ENCODE measurements at places on chromosomes 3 and 15.

- DNase-seq: no peak
These were observed 312.5 kb upstream of the CTNNB1 start for GRCh38 chr3:40886660-40887425.

- DNase-seq: no peak
These were observed 396.5 kb downstream of the OCA2 start for GRCh38 chr15:27702581-27702980.

DNA sequence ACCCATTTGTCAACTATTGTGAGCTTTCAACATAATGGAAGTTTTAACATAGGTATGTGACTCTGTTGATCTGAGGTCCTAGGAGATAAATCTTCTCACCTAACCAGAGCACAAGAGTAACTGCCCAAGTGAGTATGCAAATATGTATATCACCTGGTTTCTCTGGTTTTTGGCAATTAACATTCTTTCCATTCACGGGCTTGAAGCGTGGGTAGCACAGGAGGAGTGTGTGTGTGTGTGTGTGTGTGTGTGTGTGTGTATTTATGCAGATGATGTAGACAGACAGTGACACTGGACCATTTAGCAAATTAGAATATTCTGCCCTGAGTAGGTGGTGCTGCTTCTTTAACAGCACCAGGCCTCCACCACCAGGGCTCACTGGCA is 15.0 kb downstream of the EPHB1 start:
- DNase-seq: no peak

DNA sequence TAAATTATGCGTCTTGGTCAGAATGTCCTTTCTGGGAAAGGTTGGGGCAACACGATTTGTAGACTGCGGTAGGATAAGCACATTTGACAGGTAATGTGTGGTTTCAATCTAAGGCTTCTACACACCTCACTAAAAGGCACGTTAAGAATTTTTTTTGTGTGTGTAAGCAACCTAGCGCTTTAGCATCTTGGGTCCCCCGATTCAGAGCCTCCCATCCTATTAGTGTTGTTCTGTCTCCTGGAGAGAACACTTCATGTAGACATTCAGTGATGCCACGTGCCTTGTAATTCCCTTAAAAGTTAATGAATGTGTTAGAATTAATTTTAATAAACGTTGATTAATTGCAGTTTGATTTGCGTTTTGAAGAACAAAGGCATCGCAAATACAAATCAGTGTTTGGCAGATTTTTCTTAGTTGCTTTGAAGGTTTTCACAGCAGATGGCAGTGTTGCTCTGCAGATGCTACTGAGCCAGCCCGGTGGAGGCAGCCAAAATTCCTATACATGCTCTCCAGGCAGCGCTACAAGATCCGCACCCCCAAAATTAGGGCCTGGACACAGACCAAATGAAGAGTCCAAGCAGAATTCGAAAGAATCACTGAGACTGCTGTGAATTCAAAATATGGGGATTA is 63.5 kb downstream of the OTOL1 start:
- no peak for DNase-seq

DNA sequence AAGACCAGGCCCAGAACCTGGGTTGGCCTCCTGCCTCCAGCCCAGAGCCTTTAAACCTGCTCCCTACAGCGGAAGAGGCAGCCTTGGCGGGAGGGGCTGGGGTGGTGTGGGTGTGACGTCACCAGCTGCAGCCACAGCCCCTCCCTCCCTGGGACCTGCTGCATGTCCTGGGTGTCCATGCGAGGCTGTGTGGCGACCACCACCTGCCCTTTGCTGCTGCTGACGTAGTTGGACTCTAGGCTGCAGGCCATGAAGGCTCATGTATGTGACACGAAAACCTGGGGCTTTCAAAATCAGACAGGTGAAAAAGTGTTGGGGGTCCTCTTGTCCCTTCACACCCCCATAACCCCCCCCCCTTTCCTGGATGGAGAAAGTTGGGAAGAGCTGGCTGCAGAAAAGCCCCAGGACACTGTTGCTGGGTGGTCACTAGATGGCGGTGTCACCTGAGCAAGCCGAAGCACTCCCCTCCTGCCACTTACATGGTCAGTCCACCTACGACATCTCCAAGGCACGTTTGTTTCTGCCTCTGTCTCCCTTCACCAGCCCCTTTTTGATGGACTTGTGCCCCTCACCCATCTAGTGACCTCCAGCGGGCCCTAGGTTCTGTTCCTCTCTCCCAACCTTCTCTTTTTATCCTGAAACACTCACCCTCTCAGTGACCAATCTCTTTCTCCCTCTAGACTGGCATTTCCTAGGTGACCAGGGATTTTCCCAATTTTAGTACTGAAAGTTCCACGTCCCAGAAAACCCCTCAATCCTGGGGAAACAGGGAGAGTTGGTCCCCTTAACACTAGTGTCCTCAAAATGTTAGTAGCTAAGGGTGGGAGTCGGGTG is 35.2 kb downstream of the SLC6A20 start:
- peak; percentile 16 for DNase-seq

GRCh38 chr15:34810443-34811129 is 15.2 kb upstream of the ACTC1 start:
- no peak for DNase-seq

DNA sequence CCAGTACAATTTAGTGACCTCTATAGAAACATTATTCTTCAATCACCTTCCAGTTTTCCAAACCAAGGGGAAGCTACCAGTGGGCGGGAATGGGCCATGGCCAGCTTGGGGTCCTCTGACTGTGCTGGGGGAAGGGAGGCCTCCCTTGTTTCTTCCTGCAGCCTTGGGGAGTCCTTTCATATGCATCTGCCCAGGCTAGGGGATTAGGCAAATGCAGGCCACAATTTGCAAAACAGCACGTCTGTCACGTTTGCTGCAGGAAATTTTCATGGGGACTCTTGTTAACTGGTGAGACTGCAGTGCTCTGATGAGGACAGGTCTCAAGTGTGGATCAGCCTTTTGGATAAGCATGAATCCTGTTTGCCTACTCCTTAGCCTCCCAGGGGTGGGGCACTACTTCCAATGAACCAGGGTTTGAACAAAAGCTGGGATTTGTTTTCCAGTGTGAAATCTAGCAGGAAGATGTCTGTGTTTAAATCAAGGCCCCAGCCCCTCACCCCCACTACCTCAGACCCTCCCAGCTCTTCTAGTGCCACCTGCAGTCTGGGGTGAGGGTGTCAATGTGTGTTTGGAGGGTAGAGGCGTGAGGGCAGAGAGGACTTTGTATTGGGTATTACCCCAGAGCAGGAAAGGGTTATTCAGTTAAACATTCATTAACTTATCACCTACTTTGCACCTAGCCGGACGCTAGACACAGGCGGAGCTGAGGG is 219.9 kb downstream of the OPA1 start:
- no peak for DNase-seq

- DNase-seq: no peak
These were observed 82.9 kb upstream of the GSK3B start for GRCh38 chr3:120177151-120177550.

- no peak for DNase-seq
These were observed 431.0 kb downstream of the EPHB1 start for GRCh38 chr3:135226057-135226456.

DNA sequence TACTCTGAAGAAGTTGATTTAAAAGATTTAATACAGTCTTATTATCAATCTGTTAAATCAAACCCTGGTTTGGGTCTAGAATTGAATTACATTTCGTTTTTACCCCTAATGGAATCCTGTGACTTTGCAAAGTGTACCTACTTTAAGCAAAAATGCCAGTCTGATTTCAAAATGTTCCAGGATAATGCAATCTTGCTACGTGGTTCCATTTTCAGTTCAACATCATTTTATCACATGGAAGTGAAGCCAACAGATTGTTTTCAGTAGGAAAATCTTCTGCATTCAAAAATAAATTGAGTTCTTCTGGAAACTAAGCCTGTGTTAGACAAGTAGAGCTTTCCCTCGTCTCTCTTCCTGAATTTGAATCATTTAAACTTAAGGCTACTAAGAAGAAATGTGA is 356.4 kb downstream of the CHST2 start:
- no peak for DNase-seq

GRCh38 chr15:42191610-42192346 is 16.3 kb downstream of the VPS39 start:
- DNase-seq: no peak

DNA sequence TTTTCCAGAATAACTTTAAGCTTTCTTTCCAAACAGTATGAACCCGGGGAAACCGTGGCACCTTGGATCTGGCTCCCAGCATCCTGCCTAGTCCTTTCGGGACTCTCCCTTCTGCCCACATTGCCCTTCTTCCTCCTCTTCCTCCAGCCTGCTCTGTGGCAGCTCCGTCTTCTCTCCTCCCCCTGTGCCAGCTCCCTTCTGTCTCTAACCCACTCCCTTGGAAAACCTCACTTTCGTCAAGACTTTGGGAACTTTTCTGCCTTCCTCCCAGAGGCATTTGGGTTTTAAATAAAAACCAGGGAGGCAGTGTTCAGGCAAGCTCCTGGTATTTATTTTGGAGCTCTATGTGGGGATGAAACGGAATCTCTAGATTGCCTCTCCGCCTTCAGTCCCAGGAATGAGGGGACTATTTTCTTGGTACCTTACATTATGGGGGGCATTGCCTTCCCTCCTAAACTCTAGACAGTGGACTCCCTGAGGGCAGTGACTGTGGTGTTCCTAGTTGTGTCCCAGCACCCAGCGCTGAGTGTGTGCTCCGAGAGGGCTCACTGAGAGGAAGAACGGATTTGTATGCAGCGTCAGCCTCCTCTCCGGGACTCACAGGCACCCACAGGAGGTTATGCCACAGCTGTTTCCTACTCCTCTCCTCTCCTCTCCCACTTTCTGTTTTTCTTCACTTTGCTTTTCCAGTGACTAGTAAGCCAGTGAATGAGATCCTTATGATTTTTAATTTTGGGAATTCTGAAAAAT is 105.4 kb upstream of the MRPS22 start:
- DNase-seq: no peak

DNA sequence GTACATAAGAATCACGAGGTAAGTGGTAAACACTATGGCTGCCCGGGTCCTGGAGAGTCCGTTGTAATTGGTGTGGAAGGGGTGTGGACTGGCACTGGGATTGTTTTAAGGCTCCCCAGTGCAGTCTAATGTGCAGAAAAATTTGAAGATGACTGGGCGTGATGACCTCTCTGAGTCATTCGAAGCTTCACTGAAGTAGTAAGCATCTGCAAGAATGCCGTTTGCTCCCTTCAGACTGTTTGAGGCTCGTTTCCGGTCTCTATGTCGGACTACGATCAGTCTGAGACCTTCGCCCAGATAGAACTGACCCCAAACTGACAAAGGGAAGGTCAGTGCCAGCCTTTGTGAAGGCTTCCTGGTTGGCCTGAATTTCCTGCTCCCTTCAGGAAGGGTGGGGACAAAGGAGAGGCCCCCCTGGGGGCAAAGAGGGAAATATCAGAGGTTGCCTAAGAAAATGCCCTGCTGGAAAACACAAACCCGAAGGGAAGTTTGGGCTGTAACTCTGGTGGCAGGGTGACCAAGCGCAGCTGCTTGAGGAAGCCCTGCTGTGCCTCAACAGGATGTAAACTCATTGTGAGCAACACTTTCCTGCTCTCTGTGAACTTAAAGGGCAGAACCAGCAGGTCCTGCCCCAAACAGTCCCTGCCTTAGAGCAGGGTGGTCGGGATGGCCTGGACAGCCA is 34.6 kb downstream of the BTD start:
- no peak for DNase-seq

GRCh38 chr3:138405486-138405885 is 28.9 kb upstream of the ESYT3 start:
- DNase-seq: no peak

DNA sequence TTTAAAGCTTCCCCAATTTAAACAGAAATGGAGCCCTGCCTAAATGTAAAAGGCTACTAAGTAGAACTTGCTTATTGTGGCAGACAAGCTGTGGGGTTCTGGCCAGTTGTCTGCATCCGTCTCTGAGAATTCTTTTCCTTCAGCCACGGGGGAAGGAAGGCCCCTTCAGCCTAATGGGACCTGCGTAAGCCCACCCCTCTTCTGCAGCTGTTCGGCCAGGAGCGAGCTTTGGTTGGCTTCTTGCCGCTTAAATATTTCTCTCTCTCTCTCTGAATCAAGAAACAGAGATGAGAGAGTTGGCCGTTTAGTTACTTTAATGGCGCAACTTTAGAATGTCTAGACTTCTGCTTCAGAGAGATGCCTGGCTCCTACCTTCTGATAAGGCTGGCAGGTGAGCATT is 151.7 kb upstream of the PROK2 start:
- no peak for DNase-seq

GRCh38 chr3:101182734-101183133 is 137.6 kb downstream of the IMPG2 start:
- no peak for DNase-seq
